Activated T-helper 9 cell treated with anti-CD3 and anti-CD28 coated beads, Interleukin-2, amount 50 U/mL, for 16 hours (primary cell): ENCODE measurements at places on chromosomes 6 and 20.

DNA sequence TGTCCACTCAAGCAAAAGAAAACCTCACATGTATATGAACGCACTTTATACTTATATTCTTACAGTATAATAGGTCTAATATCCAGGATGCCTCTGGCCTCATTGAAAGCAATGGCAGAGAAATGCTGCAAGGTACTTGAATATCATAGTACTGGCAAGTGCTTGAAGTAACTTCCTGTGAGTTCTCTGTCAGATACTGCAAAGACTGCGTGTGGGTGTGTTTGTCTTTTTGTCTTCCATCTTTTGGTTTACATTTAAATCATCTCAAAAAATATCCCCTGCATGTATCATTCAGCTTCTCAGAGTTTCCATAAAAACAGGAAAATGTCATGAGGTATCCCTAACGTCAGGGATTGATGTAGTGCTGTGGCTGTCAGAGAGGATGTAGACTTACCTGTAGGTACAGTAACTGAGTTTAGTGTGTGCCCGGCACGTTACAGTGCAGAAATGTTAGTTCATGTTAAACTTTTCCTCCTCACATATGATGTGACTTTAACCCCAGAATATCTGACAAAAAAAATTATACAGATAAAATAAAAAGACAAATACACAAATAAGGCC is 184.3 kb downstream of the DST start:
- no peak for DNase-seq

DNA sequence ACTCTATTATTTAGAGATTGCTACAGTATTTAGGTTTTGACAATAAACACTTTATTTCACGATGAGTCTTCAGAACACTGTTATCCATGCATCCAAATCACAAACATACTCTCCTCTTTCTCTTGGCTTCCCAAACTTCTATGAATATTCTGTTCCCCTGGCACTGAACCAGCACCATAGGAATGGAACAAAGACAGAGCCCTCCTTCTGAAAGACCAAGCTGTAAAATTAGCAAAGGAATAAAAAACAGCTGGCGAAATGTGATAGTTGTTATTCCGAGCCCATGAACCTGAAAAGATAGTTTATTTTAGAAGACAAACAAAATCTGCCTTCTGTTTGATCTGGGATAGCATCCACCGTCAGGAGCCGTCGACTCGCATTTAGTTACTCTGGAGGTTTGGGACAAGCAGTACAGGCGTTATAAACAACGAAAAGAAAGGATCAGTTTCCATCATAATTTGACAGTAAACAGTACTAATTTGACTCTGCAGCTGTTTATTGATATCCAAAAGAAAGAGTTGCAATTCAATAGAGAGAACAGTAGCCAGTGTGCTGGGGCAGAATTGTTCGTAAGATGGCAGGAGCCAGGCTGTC is 161.4 kb downstream of the CLIC5 start:
- DNase-seq: no peak

GRCh38 chr6:98586163-98586562 is 248.2 kb upstream of the POU3F2 start:
- no peak for DNase-seq

DNA sequence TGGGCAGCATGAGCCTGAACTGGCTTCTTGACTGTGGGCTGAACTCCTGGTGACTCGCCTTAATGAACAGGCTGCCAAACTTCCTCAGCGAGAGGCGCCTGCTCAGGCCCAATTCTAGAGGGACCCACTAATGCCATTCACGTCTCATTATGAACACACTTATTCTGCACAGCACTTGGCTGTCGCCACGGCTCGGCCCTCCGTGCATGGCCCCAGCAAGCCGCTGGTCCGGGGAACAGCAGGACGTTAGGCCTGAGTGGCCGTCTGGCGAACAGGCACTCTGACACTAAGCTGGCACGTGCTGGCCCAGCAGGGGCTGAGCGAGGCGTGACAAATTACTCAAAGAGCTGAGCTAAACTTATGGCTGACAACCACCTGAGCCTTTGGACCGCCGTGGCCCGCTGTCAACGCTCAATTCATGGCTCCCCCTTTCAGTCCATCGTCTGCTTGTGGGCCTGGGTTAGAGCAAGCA is 45.9 kb downstream of the INSM1 start:
- DNase-seq: no peak

GRCh38 chr6:116247285-116247684 is 6.6 kb downstream of the TSPYL4 start:
- no peak for DNase-seq

- DNase-seq: no peak
Observed at GRCh38 chr6:3943331-3943765, 94.2 kb downstream of the FAM50B start.

GRCh38 chr20:37413023-37413334 is 67.0 kb downstream of the SRC start:
- no peak for DNase-seq
